ENCODE measurements at places on chromosomes 3 and 15. TPM values are rescaled to one million over a fixed set of nuclear protein-coding genes. Genes with fewer than 3 reads are reported as not detected.

Gene DISP2
- 0.36 TPM for polyA plus RNA-seq

DNA sequence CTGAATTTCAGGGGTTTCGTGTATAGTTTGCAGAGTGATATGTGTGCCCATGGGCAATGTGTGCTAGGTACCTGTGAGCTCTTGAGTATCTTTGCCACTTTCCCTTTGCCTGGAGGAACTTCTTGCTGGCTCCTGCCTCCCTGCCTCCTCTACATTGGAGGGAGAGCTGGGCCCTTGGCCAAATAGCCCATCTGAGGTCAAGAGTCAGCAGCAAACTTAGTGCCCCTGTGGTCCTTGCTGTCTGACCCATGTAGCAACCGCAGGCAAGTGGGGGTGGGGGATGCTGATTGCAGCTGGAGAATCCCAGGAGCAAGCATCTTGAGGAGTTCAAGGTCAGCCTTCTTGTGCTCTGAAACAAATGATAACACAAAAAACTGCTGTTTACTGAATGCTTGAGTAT is 5.4 kb upstream of the TBC1D21 start:
- no peak for DNase-seq

Gene NRROS
- polyA plus RNA-seq = 0.11 TPM

- no peak for DNase-seq
Measured at GRCh38 chr15:69573815-69574475, 121.3 kb downstream of the RPLP1 start.

GRCh38 chr15:88696254-88696653 is 57.4 kb downstream of the ISG20 start:
- DNase-seq = no peak
